ENCODE measurements at places on chromosomes 2 and 18.

- DNase-seq = no peak
Measured at GRCh38 chr2:3665886-3666612, 8.0 kb downstream of the ALLC start.

GRCh38 chr2:229653531-229653930, 60.8 kb downstream of the DNER start:
- DNase-seq = no peak

DNA sequence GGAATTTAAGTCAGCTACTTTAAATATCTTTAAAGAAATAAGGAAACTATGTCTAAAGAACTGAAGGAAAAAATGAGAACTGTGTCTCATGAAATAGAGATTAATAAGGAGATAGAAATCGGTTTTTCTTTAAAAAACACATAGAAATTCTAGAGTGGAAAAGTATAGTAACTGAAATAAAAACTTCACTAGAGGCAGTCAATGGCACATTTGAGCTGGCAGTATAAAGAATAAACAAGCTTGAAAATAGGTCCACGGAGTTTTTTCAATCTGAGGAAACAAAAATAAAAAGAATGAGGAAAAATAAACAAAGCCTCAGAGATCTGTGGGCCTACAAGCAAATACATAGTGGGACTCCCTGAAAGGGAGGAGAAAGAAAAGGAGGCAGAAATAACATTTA, 127.5 kb downstream of the TWIST2 start:
- DNase-seq = no peak

GRCh38 chr2:102154946-102155702, 12.6 kb downstream of the IL1R1 start:
- no peak for DNase-seq

- DNase-seq = no peak
Measured at GRCh38 chr2:111701266-111701665, 182.7 kb downstream of the ANAPC1 start.

DNA sequence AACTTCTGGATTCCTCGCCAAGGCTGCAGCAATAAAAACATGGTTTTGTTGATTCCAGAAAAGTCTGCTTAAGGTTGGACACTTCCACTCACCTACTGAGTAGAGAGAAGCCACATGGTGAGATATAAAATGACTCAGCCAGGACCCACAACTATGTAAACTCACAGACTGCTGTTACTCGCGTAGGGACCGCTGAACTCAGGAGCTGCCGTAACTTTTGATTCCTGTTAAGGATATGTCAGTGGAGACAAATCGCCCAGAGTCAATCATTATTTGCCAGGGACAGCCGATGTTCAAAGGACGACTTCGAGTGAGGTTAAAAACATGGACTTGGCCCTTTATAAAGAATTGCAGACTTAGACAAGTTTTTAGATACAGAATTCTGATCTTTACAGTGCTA, 25.6 kb downstream of the CYB5A start:
- no peak for DNase-seq

- no peak for DNase-seq
Measured at GRCh38 chr2:5911718-5912117, 219.5 kb downstream of the SOX11 start.

- DNase-seq = no peak
Measured at GRCh38 chr2:158102446-158102845, 770 bp downstream of the UPP2 start.

GRCh38 chr2:233926806-233927205, 9.6 kb downstream of the TRPM8 start:
- no peak for DNase-seq

DNA sequence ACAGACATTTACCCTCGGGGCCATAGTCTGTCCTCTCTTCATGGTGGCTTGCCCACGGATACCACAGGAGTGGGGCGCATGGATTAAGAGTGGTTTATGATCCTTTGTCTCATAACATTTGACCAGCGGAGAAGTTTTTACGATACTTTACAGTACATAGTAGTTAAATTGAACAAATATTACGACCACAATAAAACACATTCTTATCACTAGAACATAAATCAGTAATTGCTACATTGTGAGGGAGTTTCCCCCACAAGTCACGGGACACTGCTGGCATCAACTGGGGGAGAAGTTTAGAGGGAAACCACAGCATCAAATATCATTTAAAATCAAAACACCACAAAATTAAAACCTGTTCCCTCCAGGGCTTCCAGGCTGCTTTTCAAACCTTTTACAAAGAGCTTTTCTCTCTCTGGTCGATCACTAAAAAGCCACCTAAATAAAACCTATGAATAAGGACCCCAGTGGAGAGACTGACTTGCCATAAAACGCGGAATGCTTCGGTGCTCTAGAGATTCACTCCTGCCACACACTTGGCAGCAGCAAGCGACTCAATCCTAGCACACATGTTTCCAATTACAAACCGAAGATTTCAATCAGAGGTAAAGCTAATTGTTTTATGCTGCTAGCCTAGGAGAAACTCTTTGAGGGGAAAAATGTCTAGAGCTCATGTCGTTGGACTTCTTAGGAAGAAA, 173.7 kb upstream of the HNRNPA3 start:
- DNase-seq = no peak

DNA sequence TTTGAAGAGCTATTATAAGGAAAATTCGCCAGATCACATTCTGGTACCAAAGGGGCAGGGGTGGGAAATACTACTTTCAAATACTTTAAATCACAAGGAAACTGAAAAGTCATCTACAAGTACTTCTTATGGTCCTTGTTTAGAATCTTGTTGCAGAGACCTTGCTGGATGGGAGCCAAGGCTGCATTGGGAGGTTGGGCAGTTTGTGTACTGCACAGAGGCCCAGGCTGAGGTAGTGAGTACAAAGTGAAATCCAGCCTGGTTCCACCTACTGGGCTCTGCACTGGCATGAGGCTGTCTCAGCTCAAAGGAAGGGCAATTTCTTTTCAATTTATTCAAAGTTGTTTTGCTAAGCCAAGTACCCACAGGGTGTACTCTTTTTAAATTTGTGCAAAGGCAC, 140.3 kb upstream of the DLX2 start:
- DNase-seq = no peak

DNA sequence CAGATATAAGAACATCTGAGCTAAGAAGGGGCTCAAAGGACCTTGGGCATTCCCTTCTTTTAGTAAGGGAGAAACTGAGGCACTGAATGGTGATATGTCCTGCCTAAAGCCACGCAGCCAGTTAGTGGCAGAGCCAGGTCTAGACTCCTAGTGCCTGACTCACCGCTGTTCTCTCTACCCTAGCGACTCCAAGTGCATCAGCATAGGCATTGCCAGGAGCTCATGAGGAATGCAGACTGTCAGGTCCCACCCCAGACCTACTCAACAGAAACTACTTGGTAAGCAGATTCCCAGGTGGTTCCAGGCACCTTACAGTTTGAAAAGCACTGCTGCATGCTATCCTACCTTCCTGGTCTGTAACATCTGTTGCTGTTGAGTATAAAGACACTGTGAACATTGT, 158.9 kb downstream of the MSH2 start:
- DNase-seq = no peak

DNA sequence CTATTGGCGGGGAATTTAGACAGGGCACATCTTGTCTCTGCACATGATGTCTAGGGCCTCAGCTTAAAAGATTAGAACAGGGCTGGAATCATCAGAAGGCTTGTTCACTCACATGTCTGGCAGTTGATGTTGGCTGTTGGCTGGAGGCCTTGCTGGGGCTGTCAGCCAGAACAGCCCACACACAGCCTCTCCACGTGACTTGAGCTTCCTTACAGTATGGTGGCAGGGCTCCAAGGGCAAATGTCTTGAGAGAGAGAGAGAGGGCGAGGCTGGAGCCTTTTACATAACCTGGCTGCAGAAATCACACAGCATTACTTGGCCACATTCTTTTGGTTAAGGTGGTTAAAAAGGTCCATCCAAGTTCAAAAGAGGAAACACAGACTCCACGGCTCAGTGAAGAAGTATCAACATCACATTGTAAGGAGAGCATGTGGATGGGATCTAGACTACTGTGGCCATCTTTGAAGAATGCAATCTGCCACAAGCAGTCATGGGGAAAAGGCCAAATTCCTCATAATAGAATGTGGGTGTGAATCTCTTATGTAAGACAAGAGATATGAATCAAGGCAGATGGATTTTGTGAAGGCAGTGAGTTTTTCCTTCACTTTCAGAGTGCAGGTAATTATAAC, 30.4 kb downstream of the SRSF7 start:
- peak; percentile 12 for DNase-seq

DNA sequence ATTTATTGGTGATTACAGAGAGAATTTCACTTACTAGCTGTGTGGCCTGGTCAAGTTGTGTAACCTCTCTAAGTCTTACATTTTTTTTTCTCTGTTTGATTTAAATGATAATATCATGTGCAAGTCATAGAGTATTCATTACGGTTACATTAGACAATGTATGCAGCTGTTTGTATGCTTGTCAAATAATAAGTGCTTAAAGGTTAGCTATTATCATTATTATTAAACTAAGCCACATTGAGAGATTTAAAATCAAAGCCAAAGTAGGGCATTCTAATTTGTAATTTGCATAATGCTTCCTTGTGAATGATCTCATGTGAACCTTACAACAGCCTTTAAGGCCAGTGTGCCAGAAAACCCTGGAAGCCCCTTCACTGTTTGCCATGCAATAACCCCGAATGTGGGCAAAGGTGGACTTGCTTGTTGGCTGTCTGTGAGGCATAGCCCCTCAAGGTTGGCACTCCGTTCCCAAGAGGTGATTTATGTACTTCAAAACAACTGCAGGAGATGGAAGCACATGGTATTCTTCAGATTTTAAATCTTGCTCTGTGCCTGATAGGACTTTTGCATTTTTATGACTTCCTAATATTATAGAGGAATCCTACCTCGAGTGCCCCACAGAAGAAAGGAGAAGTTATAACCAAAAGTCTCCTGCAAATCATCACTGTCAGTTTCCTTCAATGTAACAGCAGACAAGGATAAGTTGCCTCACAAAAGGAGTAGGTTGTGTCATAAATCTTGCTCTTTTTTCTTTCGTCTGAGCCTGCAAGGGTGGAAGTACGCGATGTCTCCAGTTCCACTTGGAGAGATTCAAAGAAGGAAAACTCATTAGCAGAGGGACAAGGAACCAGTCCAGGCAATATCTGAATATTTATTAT, 272.0 kb downstream of the TGIF1 start:
- no peak for DNase-seq

- no peak for DNase-seq
Measured at GRCh38 chr18:66819235-66819634, 215.3 kb upstream of the CDH19 start.

- no peak for DNase-seq
Measured at GRCh38 chr18:36419900-36420531, 122.5 kb downstream of the FHOD3 start.

GRCh38 chr2:227373389-227373788, 5.7 kb downstream of the TM4SF20 start:
- no peak for DNase-seq

DNA sequence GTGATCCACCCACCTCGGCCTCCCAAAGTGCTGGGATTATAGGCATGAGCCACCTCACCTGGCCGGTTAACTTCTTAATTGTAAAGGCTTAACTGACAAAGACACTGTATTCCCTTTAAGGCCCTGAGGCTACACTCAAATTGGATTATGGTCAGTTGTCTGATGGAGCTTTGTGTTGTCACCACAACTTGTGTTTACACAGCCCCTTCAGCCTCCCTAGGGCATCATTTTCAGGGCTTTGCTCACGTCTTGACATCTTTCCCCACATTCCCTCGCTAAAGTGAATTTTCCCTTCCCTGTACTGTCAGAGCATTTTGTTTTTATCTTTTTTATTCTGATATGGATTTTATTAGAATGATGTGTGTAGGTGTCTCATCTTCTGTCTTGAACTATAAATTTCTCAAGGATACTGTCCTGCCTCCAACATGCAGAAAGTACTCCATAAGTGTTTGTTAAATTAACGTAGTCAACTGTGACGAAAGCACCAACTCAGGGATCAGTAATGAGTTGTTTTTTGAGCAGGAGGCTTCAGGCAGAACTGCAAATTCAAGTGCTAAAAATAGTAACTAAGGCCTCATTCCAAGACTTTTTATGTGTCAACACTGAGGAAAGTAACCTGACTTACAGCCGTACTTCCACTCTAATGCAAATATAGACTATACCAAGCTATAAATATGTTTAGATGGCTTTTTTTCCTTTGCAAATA, 77.1 kb upstream of the NARS1 start:
- peak; percentile 55 for DNase-seq

DNA sequence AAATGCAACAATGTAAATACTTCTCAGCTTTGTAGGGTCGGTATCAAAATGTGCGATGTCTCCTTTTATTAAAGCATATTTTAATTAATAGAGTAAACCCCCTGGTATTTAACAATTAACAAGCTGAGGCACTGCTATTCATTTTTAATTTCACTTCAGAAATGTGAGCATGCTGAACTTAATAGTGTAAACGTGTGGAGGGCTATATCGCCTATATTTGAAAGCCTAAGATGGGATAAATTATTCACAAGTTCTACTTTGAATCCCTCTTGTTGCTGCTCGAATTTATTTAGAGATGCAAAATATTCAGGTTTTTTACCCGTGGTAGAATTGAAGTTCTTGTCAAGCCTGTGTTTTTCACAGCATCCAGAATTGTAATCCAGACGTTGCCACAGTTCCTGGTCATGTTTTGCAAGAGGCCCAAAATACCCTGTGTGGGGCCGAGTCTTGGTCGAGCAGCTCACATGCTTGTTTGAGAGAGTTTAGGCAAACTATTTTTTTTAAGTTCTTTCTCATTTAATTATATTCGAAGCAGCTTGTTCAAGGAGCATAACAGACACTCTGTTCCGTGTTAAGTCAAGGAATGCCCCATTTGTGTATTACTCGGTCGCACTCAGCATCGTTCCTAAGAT, 2.5 kb downstream of the SALL3 start:
- no peak for DNase-seq

- DNase-seq = no peak
Measured at GRCh38 chr18:60277855-60278480, 94.6 kb downstream of the MC4R start.

DNA sequence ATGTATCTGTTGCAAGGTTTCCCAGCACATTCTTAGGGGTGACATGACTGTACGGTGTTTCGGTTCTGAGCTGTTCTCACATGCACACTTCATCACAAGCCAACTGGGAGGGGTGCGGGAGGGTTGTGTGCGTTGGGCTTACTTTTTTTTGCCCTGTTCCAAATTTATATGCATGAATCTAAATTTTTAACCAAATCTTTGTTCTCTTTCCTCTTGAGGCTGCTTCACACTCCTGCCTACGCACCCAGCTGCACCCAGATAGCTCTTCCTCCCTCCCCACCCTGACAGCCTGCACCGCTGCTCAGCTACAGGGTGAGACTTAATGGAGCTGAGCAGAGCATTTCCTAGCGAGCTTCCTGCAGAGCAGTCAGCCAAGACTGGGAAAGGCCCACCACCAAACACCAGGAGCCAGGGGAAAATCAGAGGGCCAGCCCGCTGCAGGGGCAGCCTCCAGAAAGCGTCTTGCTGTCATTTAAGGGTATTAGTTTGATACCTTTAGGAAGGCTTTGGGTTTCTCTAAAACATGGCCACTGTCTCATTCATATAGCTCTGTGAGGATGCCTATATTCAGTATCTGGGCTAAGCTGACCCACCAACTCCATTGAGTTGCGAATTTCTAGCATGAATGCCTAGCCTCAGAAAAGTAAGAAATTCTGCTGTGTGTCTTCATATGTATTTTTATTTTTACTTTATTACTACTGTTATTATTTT, 84.5 kb downstream of the POU3F3 start:
- no peak for DNase-seq
